Effector CD4-positive, alpha-beta T cell (primary cell): ENCODE measurements at places on chromosomes 2 and 18.

- no peak for DNase-seq
These were observed 111.7 kb downstream of the BCL2 start for GRCh38 chr18:63207835-63208234.

DNA sequence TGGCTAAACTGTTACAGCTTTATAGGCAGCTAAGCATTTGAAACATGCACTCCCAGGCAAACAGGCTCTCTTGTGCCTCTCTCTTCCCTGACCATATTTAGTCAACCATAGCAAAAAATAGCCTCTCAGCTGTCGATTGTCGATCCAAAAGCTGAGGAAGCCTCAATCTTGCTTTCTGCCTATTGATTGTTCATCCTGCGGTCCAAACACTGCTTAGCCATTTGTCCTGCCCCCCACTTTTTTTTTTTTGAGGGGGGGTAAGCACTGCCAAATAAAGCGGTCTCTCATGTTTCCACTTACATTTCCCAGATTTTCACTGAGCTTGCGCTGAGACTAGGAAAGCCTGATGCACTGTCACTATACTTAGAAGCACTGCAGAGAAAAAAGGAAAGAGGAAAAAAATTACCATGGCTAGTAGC is 90.8 kb downstream of the MIB1 start:
- no peak for DNase-seq

GRCh38 chr2:178238154-178238521 is 43.8 kb downstream of the OSBPL6 start:
- DNase-seq = no peak

DNA sequence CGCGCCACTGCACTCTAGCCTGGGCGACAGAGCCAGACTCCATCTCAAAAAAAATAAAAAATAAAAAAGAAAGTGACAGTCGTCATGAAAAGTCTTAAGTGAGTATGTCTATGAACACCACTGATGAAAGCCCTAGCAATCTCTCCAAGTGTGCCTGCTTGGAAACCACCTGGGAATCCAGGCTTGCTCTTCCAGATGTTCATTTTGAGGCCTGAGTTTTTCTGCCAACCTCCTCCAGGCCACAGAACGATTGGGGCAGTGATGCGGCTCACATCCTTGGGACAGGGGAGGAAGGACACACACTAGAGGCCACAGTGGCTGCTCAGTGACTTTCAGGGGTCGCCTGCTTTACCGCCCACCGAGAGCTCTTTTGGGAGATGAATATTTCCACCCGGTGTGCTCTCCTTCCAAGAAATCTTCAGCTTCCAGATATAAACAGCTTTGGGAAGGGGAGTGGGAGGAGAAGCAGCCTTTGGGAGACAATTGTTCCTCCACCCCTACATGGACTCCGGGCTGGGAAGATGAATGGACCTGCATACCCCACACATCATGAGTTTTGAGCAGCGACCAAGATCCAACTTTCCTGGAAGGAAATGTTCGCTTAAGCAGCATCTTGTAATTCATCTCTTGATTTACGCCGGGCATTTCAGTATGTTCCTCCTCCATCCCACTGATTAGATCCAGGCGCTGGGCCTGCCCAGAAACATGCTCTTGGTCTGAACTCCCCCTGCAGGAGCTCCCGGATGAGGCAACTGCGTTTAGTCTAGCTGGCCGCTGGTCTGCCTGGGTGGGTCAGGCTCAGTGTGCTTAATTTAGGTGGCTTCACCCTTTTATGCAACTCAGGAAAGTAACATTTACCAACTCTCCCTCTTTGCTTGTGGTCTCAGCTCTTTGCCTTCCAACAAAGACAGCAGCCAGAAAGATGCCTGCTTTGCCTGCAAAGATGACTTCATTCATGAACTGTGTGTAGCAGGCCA is 6.2 kb upstream of the ARMC9 start:
- no peak for DNase-seq

GRCh38 chr2:222525811-222526210 is 101.5 kb downstream of the SGPP2 start:
- DNase-seq = no peak

GRCh38 chr2:241107031-241107783 is 5.1 kb upstream of the MTERF4 start:
- DNase-seq = no peak

GRCh38 chr2:103451283-103451682 is 689.5 kb downstream of the TMEM182 start:
- no peak for DNase-seq

DNA sequence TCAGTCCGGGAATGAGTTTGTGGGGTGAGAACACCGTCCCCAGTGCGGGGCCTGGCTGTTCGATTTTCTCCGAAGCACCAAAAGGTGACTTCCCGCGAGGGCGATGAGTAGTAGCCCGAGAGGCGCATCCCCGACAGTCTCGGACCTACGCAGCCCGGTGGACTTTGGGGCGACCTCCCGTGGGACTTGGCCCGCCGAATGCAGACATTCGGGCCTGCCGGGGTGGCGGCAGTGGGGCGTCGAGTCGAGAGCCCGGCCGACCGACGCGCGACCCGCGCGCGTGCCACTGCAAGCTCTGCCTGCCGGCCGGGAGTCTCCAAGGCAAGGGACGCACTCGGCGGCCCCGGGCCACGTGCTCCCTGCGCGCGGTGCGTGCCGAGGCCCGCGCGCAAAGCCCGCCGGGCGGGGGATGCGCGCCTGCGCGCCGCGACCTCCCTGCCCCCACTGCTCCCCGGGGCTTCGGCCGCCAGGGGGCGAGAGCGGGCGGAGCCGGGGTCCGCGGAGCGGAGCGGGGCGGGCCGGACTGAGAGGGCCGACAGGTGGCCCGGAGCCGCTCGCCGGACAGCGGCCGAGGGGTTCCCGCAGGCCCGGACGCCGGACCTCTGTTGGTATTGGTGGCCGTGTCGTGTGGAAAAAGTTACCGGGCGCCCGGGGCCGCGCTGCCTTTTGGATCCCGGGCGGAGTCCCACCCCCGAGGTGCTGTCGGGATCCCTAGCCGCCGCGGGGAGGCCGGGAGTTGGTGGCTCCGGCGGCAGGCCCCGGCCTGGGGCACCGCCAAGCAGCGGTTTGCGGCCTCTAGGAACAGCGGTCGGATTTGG is 1.9 kb downstream of the PTMA start:
- DNase-seq = peak; percentile 78

GRCh38 chr2:191008286-191008685 is 5.7 kb downstream of the STAT1 start:
- no peak for DNase-seq

GRCh38 chr18:27862041-27862682 is 314.8 kb downstream of the CDH2 start:
- DNase-seq = no peak

DNA sequence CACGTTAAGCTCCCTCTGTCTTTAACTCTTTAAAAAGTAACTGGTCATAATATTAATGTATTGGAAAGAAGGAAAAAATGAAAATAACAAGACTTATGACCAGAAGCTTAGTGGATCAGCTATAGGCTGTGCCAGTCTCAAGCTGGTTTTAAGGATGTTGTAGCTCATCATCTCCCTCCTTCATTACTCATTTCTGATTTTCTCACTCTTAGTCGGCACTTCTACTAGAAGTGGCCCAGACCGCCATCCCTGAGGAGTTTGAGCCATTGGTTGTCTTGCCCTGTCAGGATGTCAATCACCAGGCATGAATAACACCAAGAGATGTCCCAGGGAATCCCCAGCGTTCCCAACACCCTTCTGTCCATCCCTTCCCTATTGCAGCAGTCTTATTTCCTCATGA is 151.5 kb downstream of the ASXL3 start:
- no peak for DNase-seq

GRCh38 chr2:231965102-231965501 is 3.6 kb downstream of the DIS3L2 start:
- DNase-seq = no peak

DNA sequence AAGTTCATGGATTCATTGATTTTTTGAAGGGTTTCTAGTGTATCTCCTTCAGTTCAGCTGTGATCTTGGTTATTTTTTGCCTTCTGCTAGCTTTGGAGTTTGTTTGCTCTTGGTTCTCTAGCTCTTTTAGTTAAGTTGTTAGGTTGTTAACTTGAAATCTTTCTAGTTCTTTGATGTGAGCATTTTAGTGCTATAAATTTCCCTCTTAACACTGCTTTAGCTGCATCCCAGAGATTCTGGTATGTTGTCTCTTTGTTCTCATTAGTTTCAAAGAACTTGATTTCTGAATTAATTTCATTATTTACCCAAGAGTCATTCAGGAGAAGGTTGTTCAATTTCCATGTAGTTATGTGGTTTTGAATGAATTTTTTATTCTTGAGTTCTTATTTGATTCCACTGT is 210.6 kb downstream of the IRS1 start:
- DNase-seq = no peak

DNA sequence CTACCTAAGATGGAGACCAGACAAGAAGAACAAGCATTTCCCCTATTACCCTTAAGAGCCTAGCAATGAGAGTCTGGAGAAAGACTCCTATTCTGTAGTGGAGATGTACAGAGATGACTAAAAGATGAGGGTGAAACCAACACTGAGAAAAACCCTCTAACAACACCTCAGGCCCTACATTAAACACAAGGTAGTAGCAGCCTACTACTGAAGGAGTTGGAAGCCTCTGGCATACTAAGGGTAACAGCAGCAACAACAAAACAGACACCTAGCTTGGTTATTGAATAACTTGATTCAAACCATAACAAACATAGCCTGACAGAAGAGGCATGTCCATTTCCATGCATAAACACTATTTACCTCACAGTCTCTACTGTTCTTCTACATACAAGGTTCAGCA is 60.5 kb downstream of the UGP2 start:
- no peak for DNase-seq

GRCh38 chr2:140990416-140990815 is 1140.4 kb downstream of the LRP1B start:
- DNase-seq = no peak

DNA sequence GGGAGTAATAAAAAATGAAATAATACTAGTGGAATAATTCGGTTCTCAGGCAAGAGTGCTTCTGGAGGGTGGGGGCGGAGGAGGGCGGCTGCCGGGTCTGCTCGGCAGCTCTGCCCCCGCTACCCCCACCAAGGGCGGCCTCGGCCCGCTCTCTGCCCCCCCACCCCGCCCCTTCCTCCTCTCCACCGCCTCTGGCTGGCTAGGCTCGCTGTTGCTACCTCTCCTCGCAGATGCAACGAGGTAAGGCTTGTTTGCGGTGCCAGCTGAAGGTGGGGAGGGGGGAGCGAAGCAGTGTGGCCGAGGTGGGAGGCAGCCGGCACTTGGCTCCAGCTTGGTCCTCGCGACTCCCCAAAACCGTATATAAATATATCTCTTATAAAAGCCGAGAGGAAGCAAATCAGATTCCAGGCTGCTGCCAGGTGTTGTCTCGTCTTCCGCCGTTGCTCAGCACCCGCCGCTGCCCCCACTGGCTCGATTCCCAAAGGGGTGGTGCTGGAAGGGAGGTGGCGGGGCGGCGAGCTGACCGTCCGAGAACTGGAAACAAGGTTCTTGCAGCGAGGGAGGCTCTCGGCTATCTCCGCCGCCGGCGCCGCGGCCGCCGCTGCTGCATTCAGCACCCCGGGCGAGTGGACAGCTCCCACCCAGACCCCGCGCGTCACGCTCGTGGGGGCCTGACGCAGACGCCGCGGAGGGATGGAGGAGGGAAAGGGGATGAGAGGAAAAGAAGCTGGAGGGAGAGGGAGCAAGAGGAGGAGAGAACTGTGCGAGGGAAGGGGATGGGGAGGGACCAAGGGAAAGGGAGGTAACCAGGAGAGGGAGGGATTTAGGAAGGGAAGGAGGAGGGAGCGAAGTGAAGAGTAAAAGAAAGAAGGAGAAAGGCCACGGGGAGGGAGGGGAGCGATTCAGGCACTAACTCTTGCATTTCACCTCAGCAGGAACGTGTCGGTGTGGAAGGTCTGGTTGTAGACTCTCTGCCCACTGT is at the start of gene MARCHF4:
TSS of gene MARCHF4 (minus strand) at position 763 of the 982 bp plus-strand sequence. CDS start 2,223 bp downstream, outside the sequence.
- peak; percentile 55 for DNase-seq

GRCh38 chr18:7945882-7946281 is 378.8 kb downstream of the PTPRM start:
- DNase-seq = no peak

GRCh38 chr18:42072407-42072806 is 117.4 kb downstream of the PIK3C3 start:
- DNase-seq = no peak

- no peak for DNase-seq
These were observed 175.8 kb upstream of the PIEZO2 start for GRCh38 chr18:11324956-11325882.

GRCh38 chr2:67625178-67625577 is 228.0 kb downstream of the ETAA1 start:
- no peak for DNase-seq

- DNase-seq = no peak
These were observed 261.4 kb upstream of the SKOR2 start for GRCh38 chr18:47512726-47513435.

DNA sequence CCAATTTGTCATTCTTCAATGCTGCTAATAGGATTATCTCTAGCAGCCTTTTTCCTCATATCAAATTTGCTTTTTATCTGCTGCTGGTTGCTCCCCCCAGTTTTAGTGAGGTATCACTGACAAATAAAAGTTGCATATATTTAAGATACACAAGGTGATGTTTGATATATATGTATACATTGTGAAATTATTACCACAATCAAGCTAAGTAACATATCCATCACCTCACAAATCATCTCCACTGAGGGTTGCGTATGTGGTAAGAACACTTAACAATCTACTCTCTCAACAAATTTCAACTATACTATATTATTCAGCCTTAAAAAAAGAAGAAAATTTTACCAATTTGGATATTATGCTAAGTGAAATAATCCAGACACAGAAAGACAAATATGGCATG is 30.5 kb upstream of the UBE2E3 start:
- DNase-seq = no peak

GRCh38 chr18:71028285-71028762 is 739.5 kb downstream of the SOCS6 start:
- no peak for DNase-seq

DNA sequence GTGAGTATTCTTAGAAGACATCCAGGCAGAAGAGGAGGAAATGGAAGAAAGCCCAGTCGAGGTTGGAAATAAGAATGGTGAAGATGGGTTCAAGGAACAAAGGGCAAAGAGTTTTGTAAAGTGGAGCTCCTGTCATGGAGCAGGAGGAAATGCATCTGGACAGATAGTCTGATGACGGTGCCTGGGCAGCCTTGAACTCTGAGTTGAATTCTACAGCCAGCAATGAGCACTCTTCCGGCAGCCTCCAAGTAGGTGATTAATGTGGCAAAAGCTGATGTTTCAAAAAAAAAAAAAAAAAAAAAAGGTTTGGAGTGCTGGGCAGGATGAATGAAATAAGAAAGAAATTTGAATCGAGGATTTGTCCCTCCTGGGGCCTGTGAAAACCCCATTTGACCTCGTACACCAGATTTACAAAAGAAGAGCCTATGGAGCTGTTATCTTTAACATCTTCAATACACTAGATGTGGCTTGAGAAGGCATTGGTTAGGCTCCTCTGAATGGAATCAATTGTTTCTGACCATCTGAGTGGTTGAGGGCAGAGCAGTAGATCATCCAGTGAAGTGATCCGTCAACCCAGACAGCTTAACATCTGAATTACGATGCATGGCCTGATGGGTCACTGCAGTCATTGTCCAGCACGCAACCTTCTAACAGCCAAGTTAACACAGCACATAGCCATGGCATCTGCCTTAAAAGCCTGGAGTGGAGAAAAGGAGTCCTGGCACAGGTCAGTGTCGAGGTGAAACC is 449.7 kb downstream of the TXNL1 start:
- no peak for DNase-seq
